ENCODE measurements at places on chromosomes 4 and X.
A peak's percentile ranks its signal among the peaks of the same experiment; 100 is the strongest.

GRCh38 chr4:35934320-35934981 lies 309.9 kb downstream of the ARAP2 start:
- peak; percentile 52 for DNase-seq

- no peak for DNase-seq
These were observed 182.7 kb downstream of the PPARGC1A start for GRCh38 chr4:23706972-23707651.

DNA sequence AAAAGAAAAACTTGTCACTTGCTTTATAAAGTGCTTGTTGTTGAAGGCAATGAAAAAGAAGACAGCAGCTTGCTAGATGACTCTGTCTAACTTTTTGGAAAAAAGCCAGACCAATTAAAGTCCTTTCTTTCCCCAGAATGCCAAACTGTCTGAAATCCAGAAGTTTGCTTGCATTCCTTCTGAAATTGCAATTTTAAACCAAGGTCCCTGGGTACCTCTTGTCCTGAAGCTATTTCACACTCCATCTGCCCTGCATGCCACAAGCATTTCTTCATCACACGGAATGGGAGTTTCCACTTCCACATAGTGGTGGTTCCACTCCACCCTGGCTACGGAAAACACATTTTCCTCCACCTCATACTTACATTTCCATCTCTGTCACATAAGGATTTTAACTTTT lies 101.0 kb downstream of the PAPSS1 start:
- DNase-seq: peak; percentile 87

GRCh38 chr4:76688619-76689144 lies 209.3 kb downstream of the SOWAHB start:
- DNase-seq: peak; percentile 34

DNA sequence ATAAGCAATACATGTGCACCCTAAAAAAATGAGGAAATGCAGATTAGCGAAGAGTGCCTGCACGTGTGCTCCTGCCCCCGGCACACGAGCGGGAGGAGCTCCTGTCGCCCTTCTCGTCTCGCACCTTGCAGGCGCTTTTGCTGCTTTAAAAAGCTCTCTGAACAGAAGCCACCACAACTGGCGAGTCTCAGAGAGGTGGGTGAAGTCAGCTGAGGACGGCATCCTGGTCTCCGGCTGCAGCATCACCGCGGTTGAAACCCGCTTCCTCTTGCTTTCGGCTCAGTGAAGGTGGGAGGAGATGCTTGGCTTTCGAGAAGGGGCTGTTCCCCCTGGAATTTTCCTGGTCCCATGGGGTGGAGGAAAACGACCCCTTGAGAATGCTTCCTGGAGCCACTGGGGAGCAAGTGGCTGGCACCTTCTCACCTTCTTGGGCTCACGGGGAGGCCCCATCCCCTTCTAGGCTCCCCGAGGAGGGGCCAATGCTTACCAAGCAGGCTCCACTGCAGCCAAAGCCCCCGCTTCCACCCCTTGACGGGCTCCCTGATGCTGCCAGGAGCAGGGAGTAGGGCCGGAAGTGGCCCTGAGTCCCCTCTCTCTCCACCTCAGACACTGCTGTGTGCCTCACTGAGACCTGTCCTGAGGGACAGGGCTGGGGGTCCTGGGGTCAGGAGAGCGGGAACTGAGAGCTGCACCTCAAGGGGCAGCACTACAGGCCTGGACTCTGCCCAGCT lies 29.2 kb upstream of the MXD4 start:
- DNase-seq: no peak

DNA sequence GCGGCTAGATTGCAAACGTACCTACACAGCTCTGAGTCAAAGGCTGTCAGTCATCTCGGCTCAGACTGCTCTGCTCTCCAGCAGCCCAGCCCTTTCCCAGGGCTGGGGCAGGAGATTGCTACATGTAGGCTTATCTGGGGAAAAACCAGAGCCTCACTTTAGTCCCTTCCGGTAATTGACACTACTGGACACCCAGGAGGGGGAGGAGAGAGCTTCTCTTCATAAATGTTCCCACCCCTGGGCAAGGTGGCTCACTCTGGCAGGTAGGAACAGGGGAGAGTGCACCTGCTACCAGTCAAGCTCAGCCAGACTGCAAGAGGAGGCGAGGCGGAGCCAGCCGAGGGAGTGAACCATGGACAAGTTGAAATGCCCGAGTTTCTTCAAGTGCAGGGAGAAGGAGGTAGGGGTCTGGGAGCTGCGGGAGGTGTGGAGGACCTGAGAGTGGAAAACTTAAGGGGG lies at the start of gene SLC6A14:
Gene SLC6A14, plus strand, starts transcription at position 249 of the 459 bp plus-strand sequence. Its CDS starts 104 bp downstream, at position 353.
- DNase-seq: no peak
